Activated naive CD4-positive, alpha-beta T cell treated with anti-CD3 and anti-CD28 coated beads, Interleukin-2, amount 10 ng/mL, durations not matched to agents 7 days and 5 days (primary cell): ENCODE measurements at places on chromosomes 2 and 18.
A peak's percentile ranks its signal among the peaks of the same experiment; 100 is the strongest.

GRCh38 chr2:9300829-9301453 is 94.3 kb downstream of the ASAP2 start:
- no peak overlapping the region for H3K4me3 ChIP-seq
- H3K4me1 ChIP-seq = no peaks in the 10 kb centered on the region
- H3K27me3 ChIP-seq = peaks cover 3% of the 10 kb centered on the region
- H3K36me3 ChIP-seq = no peaks in the 10 kb centered on the region

DNA sequence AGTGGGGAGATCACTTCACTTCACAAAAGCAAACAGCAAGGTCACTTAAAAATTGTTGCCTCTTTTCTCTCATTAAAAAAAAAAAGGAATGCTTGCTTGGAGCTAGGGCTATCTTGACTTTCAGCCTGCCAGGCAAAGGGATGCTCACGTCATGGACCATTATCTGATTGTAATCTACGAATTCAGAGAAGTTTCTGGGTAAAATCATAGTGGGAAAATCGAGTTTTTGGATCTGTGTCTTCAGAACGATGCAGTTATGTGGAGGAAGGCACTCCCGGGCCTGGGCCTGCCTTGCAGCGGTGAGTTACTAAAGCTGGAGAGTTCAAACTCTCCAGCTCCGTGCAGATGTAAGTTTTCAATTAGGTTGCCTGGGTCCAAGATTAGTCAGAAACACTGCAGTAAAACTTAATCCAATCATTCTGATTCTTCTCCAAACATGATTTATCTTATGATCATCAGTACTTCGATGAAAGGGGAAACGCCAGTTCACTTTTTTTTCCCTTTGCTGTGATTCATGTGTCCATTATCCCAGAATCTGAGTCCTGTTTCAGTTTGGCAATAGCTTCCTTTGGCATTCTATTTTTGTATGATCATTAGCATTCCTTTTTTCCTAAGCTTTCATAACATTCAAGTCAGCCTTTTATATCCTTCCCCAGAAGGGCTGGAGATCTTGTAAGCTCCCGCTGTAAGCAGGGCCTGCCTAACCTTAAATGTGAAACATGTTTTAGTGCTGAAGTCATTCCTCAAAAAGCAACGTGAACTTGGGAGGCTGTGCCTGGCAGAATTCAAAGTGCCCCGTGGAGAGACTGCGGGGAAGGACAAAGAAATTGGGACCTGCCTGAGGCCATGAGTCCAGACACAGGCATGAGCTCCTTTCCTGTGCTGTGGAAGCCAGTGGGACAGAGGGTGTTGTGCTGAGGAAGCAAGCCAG is 119.3 kb upstream of the TWIST2 start:
- H3K27me3 ChIP-seq = peaks cover 8% of the 10 kb centered on the region
- no peaks in the 10 kb centered on the region for H3K4me1 ChIP-seq
- H3K27ac ChIP-seq = no peak overlapping the region
- DNase-seq = no peak
- no peaks in the 10 kb centered on the region for H3K36me3 ChIP-seq
- H3K4me3 ChIP-seq = no peak overlapping the region

- no peaks in the 10 kb centered on the region for H3K4me1 ChIP-seq
- no peaks in the 10 kb centered on the region for H3K27me3 ChIP-seq
- H3K4me3 ChIP-seq = no peak overlapping the region
- no peak overlapping the region for H3K27ac ChIP-seq
- no peak for DNase-seq
Measured at GRCh38 chr18:53991805-53992204, 232.7 kb downstream of the MBD2 start.

- H3K27me3 ChIP-seq = no peaks in the 10 kb centered on the region
- no peak overlapping the region for H3K4me3 ChIP-seq
- no peaks in the 10 kb centered on the region for H3K4me1 ChIP-seq
- H3K36me3 ChIP-seq = no peaks in the 10 kb centered on the region
- no peak for DNase-seq
- H3K27ac ChIP-seq = no peak overlapping the region
Measured at GRCh38 chr2:145591109-145591809, 1071.3 kb upstream of the ZEB2 start.

- H3K4me3 ChIP-seq = peak overlapping the region; percentile 60
- peaks cover 16% of the 10 kb centered on the region for H3K4me1 ChIP-seq
- H3K36me3 ChIP-seq = peaks cover 8% of the 10 kb centered on the region
- peaks cover 72% of the 10 kb centered on the region for H3K27me3 ChIP-seq
- DNase-seq = peak; percentile 40
Measured at GRCh38 chr18:12308386-12309100, 502 bp downstream of the TUBB6 start.

DNA sequence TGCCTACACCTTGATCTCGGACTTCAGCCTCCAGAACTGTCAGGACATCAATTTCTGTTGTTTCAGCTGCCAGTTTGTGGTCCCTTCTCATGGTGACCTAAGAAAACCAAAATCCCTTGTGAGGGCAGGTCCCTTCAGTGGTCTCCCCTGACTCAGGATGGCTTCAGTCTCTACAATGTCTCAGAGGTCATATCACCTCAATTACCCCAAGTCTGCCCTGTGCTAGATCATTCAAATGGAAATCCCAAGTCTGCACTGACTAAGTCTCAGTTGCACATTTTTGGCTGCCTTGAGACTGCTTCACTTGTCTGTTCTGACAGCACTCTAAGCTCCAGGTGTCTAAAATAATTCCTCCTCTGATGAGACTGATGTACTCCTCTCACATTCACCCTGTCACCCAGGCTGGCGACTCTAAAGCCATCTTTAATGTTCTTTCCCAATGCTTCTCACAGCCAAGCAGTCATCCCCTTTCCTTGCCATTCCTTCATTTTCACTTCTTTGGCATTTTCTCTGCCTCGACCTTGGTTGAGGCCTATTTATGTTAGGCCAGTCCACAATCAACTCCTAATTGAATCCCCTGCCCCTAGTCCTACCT is 470.8 kb downstream of the DLGAP1 start:
- H3K27me3 ChIP-seq = no peaks in the 10 kb centered on the region
- peak overlapping the region; percentile 42 for H3K27ac ChIP-seq
- H3K4me3 ChIP-seq = no peak overlapping the region
- DNase-seq = no peak
- peaks cover 10% of the 10 kb centered on the region for H3K4me1 ChIP-seq

- H3K4me1 ChIP-seq = peaks cover 12% of the 10 kb centered on the region
- peaks cover 61% of the 10 kb centered on the region for H3K27me3 ChIP-seq
- H3K27ac ChIP-seq = no peak within 1 kb of the TSS
- H3K4me3 ChIP-seq = peak within 1 kb of the TSS; percentile 55
- DNase-seq = peak; percentile 23
Measured at GRCh38 chr2:20012282-20013125, at the start of gene MATN3. MATN3 (minus strand) TSS chr2:20012668; CDS start chr2:20012631, 37 bp downstream.

- H3K36me3 ChIP-seq = peaks cover 63% of the 10 kb centered on the region
- H3K27me3 ChIP-seq = no peaks in the 10 kb centered on the region
- no peaks in the 10 kb centered on the region for H3K4me1 ChIP-seq
- H3K27ac ChIP-seq = no peak overlapping the region
Measured at GRCh38 chr2:112566104-112566503, 18.3 kb upstream of the CHCHD5 start.

GRCh38 chr2:60550178-60550983 is 3.1 kb downstream of the BCL11A start:
- H3K27ac ChIP-seq = no peak overlapping the region
- H3K4me3 ChIP-seq = peak overlapping the region; percentile 80
- H3K4me1 ChIP-seq = peaks cover 38% of the 10 kb centered on the region
- peaks cover 80% of the 10 kb centered on the region for H3K27me3 ChIP-seq

- H3K27ac ChIP-seq = no peak overlapping the region
- H3K27me3 ChIP-seq = peaks cover 16% of the 10 kb centered on the region
- no peak overlapping the region for H3K4me3 ChIP-seq
- no peak for DNase-seq
- H3K4me1 ChIP-seq = no peaks in the 10 kb centered on the region
Measured at GRCh38 chr18:58005885-58006523, 38.0 kb upstream of the NEDD4L start.

DNA sequence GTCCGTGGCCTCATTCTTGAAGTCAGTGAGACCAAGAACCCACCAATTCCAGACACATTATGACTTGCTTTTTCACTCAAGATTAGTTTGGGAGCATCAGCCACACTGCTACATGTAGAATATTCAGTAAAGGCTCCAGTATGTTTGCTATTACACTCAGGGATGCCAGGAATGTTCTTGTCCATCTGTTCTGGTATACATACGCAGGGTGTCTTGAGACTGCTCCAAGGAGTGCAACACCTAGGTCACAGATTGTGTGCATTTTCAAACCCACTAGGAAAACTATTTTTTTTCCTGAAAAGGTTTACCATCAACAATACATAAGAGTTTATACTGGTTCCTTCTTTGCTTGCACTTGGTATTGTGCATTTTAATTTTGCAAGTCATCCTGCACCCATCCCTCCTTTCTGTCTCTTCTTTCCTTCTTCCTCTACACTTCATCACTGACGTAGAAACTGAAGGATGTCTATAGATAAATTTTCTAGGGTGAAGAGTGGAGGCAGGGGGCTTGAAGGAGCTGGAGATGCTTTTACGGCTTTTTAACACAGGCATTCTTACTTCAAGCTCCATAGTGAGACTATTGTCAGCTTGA is 35.3 kb upstream of the MAP2 start:
- H3K27ac ChIP-seq = no peak overlapping the region
- no peaks in the 10 kb centered on the region for H3K36me3 ChIP-seq
- no peak overlapping the region for H3K4me3 ChIP-seq
- H3K4me1 ChIP-seq = no peaks in the 10 kb centered on the region

DNA sequence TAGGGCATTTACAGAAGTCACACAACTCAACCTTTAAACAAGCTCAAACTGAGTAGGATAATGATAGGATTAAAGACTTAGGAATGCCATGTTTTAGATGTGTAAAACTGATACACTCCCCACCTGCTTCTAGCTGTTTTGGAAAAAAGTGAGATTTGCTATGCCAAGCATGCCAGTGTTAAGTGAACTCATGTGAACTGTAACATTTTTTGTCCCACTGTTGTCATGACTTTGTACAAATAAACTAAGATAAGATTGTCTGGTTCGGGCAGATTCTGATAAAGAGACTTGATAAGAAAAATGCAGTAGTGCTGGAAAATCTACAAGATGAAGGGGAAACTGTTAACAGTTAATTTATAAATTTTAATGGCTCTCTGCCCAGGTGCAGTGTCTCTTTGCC is 66.5 kb downstream of the GLS start:
- peak overlapping the region; percentile 3 for H3K27ac ChIP-seq
- H3K4me1 ChIP-seq = peaks cover 14% of the 10 kb centered on the region
- H3K27me3 ChIP-seq = no peaks in the 10 kb centered on the region
- no peak for DNase-seq

- no peaks in the 10 kb centered on the region for H3K27me3 ChIP-seq
- H3K4me3 ChIP-seq = no peak within 1 kb of the TSS
- no peak within 1 kb of the TSS for H3K27ac ChIP-seq
Measured at GRCh38 chr2:223051693-223052289, at the start of gene KCNE4. KCNE4 (plus strand) TSS chr2:223052190; CDS start chr2:223052831, 641 bp downstream.

- peaks cover 7% of the 10 kb centered on the region for H3K27me3 ChIP-seq
- H3K27ac ChIP-seq = no peak overlapping the region
- H3K36me3 ChIP-seq = no peaks in the 10 kb centered on the region
- no peak overlapping the region for H3K4me3 ChIP-seq
- no peaks in the 10 kb centered on the region for H3K4me1 ChIP-seq
Measured at GRCh38 chr18:48659188-48660009, 120.6 kb downstream of the CTIF start.

DNA sequence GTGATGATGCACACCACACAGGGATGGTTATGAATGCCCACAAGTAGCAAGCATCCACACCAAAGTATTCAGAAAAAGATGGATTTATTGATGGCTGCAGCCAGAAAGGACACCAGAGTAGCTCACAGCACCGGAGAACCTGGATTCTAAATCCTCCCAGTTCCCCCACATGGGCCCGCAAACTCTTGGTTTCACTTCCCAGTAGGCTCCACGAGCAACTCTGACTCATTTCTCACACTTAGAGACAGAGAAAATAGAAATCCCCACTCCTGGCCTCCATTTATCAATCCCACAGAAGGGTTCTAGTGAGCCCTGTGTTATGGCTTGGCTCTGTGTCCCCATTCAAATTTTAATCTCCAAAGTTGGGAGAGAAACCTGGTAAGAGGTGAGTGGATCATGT is 426.7 kb upstream of the MYT1L start:
- no peak for DNase-seq
- no peaks in the 10 kb centered on the region for H3K4me1 ChIP-seq
- H3K4me3 ChIP-seq = no peak overlapping the region
- H3K27me3 ChIP-seq = peaks cover 5% of the 10 kb centered on the region

- no peaks in the 10 kb centered on the region for H3K4me1 ChIP-seq
- H3K4me3 ChIP-seq = no peak overlapping the region
Measured at GRCh38 chr2:238771218-238771617, 76.7 kb upstream of the TWIST2 start.

DNA sequence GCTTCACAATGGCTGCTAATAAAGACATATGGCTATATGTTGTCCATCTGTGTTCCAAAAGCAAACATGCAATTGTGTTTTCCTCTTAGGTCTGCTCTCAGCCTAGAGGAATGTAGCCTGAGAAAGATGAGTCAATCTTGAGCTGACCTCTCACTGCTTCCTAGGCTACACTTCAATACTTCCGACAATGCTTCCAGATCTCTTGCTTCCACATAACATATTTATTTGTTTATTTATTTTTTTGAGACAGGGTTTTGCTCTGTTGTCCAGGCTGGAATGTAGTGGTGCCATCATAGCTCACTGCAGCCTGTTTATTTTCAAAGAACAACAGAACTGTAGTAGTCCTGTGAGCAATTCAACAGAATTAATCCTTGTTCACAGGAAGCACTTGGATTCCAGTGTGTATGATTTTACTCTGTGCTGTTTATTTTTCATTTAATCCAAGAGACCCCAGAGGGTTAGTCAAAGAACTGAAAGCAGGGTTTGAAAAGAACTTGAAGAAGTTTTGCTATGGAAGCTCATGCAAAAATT is 437.9 kb downstream of the TXNL1 start:
- H3K27ac ChIP-seq = no peak overlapping the region
- no peaks in the 10 kb centered on the region for H3K36me3 ChIP-seq
- H3K4me1 ChIP-seq = no peaks in the 10 kb centered on the region
- no peak overlapping the region for H3K4me3 ChIP-seq

- H3K4me3 ChIP-seq = no peak overlapping the region
- no peak overlapping the region for H3K27ac ChIP-seq
- H3K4me1 ChIP-seq = no peaks in the 10 kb centered on the region
- peaks cover 77% of the 10 kb centered on the region for H3K27me3 ChIP-seq
- H3K36me3 ChIP-seq = no peaks in the 10 kb centered on the region
- no peak for DNase-seq
Measured at GRCh38 chr2:72896446-72896845, 9.2 kb downstream of the SPR start.

DNA sequence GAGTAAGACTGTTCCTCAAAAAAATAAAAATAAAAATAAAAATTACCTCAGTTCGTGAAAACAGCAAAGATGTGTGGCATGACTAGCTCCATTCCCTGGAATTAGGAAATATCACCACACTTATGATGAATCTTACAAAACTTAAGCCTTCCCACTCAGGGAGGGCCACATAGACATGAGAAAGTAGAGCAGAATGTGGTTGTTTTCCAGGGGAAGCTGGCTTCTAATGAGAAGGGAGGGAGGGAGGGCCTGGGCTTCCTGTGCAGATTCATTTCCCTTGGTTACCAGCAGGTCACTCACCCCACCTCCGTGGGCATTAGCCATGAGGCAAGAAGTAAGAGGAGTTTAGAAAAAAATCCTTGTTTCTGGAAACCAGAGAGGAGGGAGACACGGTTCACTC is 95.9 kb upstream of the RMDN2 start:
- no peak overlapping the region for H3K27ac ChIP-seq
- DNase-seq = no peak

- H3K4me1 ChIP-seq = peaks cover 90% of the 10 kb centered on the region
- H3K4me3 ChIP-seq = no peak overlapping the region
- DNase-seq = no peak
Measured at GRCh38 chr2:177253704-177254103, 10.8 kb downstream of the NFE2L2 start.

GRCh38 chr2:60826111-60826510 is 55.3 kb upstream of the REL start:
- no peak overlapping the region for H3K4me3 ChIP-seq
- H3K27me3 ChIP-seq = peaks cover 22% of the 10 kb centered on the region
- peaks cover 3% of the 10 kb centered on the region for H3K36me3 ChIP-seq
- no peak overlapping the region for H3K27ac ChIP-seq
